Left cardiac atrium (tissue), 4 donors: ENCODE measurements at places on chromosomes 5 and 9. TPM values are rescaled to one million over a fixed set of nuclear protein-coding genes. Genes with fewer than 3 reads are reported as not detected.

DNA sequence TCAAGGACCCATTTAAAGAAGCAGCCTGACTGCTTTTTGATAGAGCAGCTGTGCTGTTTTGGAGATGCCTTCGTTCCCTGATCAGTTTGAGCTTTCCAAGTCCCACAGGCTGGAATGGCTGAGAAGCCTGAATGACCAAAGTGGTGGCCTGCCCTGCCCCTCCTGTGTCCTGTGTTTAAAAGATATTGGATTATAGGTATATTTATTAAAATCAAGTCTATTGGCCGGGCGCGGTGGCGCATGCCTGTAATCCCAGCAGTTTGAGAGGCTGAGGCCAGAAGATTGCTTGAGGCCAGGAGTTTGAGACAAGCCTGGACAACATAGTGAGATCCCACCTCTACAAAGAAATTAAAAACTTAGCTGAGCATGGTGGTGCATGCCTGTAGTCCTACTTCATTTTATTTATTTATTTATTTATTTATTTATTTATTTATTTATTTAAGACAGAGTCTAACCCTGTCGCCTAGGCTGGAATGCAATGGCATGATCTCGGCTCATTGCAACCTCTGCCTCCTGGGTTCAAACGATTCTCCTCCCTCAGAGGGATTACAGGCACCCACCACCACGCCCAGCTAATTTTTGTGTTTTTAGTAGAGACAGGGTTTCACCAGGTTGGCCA lies 87.7 kb downstream of the CACNA1B start:
- DNase-seq: no peak

DNA sequence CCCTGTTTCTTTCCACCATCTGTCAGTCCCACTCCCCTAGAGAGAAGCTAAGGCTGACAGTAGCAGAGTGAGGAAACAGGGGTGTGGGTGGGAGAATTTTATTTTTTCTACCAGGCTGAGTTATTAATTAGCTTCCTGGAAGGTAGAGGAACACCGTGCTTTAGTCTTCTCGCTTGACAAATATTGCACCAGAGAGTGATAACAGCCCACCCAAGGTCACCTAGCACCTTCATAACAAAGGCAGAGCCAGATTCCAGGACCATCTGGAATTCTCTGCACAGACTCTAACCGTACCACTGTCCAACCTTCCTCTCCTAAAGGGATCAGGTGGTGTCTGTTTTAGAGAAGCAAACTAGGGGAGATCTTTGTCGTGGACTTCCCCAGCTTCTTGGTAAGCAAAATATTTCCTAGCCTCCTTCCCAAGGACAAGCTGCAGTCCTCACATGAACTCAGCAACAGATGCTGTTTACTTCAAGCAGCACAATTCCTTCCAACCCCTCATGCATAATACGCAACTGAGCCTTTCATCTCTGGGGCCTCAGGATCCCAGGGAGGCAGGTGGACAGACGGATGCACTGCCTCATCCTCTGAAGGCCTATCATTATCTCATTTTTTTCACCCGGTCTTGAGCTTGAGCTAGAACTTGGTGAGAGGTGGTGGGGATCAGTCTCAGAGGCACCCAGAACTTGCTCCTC lies 308.7 kb upstream of the BRINP1 start:
- no peak for DNase-seq

- DNase-seq: no peak
Observed at GRCh38 chr9:37958154-37958553, 54.2 kb upstream of the SLC25A51 start.

GRCh38 chr5:98217138-98217537 lies 556.3 kb upstream of the RGMB start:
- DNase-seq: no peak

CBY3 gene
- total RNA-seq: not detected
